ENCODE measurements at places on chromosomes 13 and 19.

GRCh38 chr13:68304286-68304893, 1074.3 kb upstream of the PCDH9 start:
- no peak for DNase-seq

GRCh38 chr19:11506967-11507366, 1.3 kb upstream of the ZNF653 start:
- no peak for DNase-seq

- DNase-seq = no peak
These were observed 9.6 kb downstream of the HSPBP1 start for GRCh38 chr19:55270172-55270942.

DNA sequence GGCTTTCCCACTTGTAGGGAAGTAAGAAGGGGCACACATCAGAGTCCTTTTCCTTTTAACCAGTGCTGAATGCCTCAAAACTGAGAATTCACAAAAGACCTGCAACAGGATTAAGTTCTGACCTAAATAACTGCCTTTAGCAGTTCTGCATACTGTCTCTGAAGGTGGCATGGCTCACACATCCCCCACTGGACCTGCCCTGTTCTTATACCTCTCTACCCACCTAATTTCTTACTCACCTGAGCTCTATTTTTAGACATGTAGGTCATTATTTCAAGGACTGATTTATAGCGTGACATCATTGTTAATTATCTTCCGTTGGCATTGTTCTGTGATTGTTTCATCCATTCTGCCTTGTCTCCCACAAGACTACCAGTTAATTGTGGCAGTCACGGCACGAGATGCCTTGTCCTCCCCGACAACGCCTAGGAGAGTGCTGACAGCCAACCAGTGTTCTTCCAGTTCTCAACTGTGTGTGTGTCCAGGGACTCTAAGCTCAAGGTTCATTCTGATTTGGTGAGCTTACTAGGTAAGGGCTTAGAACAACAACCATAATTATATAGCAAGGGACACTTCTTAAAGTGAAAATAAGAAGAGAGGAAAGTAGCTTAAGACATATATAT, 27.1 kb upstream of the UBL3 start:
- no peak for DNase-seq

GRCh38 chr19:38701455-38702063, 42.7 kb downstream of the CAPN12 start:
- DNase-seq = no peak

- no peak for DNase-seq
These were observed 23.5 kb downstream of the COL4A2 start for GRCh38 chr13:110330491-110331011.

- DNase-seq = no peak
These were observed 21.7 kb downstream of the TEX30 start for GRCh38 chr13:102751886-102752285.

DNA sequence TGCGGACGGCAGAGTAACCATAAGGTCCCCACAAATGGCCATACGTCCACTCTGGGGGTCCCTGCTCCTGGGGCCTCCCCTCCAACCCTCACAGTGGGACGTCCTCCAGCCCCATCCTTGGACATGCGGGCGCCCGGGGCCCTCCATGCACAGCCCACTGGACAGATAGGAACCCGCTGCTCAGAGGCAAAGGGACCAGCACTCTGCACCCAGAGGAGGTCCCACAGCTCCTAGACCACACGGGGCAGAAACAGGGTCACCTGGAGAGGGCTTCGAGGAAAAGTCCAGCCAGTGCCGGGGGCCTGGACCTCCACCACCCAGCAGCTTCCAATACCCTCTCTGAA, 11.1 kb downstream of the REXO1 start:
- no peak for DNase-seq

GRCh38 chr13:63460462-63461090, 2044.9 kb upstream of the PCDH20 start:
- DNase-seq = no peak

DNA sequence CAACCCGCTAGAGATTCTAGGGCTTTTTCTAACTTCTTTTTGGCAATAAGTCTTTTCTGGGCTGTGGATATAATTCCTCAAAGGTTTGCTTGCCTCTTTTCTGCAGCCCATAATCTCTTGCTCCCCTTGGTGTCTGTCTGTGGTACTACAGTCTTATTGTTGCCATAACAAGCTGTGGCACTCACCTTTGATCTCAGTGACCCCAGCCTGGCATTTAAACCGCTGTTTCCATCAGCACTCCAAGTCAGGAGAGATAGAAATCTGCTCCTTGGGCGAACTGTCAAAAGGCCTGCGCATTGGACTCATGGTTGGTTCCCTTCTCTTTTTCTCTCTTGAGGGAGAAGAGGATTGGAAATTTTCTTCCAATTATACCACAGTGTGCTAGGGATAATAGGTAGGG, 14.5 kb upstream of the MPHOSPH8 start:
- DNase-seq = no peak
